ENCODE measurements at places on chromosomes 5 and 9.

GRCh38 chr9:37812773-37813379, 12.3 kb downstream of the DCAF10 start:
- no peak for DNase-seq

GRCh38 chr5:77167063-77167462, 43.4 kb upstream of the PDE8B start:
- no peak for DNase-seq

DNA sequence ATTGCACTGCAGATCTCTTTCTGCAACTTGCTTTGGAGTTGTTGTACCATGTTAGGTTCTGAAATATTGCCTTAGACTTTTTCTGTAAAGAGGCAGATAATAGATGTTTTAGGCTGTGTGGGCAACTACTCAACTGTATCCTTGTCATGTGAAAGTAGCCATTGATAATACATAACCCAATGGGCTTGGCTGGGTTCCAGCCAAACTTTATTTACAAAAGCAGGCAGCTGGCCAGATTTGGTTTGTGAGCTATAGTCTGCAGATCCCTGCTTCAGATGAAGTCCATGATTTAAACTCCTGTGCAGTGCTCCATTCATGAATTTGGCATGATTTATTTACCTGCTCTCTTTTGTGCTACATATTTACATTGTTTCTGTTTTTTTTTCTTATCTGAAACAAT, 300.4 kb downstream of the IRX2 start:
- DNase-seq, result no peak

DNA sequence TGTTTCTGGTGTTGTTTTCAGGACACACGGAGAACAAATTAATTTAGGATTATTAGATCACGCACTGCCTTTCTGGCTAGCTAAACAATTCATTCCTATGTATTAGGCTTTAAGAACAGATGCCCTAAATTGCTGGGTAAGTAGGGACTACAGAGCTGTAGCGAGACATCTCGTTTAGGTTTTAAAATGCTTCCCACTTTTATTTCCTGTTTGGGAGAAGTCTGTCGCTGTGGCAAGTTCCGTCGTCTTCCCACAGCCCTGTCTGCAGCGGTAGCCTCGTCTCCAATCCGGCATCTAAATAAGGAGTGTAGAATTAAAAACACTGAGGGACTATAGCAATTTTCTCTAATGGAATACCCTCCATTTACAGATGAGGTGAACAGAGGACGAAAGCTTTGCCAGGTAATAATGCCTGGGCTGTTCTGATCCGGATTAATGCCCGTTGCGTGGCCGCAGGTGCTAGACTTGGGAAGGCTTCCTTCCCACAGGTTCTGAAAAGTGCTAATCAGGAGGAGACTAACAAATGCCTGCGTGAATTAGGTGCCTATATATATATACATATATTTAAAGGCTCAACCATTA, 1.3 kb upstream of the TRIM36 start:
- DNase-seq, result no peak

DNA sequence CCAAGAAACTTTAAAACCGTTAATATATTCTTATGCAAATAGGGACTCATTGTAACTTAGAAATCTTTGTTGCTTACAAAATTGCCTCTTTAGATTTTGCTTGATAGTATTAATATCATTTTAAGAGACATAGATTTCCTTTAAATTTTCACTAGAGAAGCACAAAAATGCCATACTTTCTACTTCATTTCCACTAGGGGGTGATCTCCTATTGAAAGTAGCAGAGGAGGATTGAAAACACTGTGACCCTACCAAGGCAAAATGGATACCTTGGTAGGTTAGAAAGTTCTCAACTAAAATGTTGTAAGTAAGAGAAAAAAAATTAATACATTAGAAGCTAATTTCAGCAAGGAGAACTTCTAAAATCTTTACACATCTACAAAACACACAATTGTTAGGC, 204.9 kb downstream of the CHSY3 start:
- DNase-seq, result no peak

DNA sequence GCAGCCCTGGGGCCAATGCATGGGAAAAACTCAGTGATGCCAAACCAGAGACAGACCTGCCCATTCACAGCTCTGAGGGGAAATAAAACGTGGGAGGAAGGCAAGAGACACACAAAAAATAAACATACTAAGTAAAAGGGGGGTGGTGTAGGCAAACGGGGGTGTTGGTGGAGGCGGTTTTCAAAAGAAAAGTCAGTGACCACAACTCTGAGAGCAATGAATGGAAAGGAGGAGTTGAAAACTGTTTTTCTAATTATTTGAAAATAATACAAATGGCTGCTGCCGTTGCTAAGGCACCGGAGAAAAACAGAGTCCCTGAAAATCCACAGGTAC, 293.5 kb downstream of the EFNA5 start:
- DNase-seq, result no peak

- peak; percentile 46 for DNase-seq
These were observed 3.2 kb downstream of the RAB24 start for GRCh38 chr5:177300236-177300880.

GRCh38 chr5:179219661-179220620, 125.3 kb downstream of the ADAMTS2 start:
- no peak for DNase-seq

- DNase-seq, result no peak
These were observed 115.8 kb downstream of the DAB2IP start for GRCh38 chr9:121767171-121767769.

GRCh38 chr5:44506561-44506960, 117.3 kb upstream of the FGF10 start:
- DNase-seq, result no peak

GRCh38 chr9:35195683-35196082, 33.9 kb downstream of the UNC13B start:
- DNase-seq, result no peak

DNA sequence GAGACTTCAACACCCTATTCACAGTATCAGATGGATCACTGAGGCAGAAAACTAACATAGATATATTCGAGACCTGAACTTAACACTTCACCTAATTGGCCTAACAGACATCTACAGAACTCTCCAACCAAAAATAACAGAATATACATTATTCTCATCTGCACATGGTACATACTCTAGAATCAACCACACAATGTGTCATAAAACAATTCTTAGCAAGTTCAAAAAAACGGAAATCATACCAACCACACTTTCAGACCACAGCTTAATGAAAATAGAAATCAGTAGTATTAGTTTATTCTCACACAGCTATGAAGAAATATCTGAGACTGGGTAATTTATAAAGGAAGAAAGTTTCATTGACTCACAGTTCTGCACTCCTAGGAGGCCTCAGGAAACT, 387.9 kb downstream of the DEPDC1B start:
- DNase-seq, result no peak

DNA sequence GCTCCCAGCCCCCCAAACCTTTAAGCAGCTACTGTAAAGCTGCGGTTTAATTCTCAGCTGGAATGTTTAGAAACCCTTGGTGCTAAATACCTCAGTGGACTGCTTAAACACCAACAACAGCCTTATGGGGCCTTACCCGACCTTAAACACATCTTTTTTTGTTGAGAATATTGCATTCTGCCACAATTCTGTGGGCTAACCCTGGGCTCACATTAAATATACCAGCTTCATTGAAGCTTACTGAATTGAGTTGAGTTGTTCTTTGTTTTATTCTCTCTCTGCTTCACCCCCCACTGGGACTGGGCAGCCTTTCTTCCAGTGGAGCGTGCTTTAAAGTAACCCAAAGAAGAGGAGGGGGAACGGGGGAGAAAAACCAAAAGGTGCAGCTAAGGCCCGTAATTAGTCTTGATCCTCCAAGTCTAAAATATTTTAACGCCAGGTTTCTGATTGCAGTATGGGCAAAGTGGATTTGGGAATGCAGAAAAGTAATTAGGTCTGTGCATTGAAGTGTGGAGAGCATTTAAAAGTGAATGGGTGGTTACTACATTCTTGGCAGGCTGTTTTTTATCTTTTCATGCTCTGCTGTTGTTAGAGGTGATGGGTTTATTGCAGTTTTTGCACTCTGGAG, 281.2 kb downstream of the NR2F1-AS1 start:
- no peak for DNase-seq

DNA sequence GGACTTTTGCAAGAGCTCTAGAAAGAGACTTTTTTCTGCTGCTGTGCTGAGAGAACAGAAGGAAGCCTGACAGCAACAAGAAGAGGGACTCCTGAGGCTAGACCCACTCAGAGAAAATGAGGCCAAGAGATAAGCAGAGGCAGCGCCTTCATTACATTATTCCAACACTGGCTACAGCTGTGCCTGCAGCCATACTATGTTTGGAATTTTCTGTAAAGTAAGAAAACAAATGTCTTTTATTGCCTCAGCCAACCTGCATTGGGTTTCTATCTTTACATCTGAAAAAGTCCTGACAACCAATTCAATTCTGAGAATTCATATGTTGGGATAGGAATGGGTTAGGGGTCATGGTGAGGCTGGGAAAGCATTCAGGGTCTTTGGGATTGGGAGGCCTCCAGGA, 33.7 kb downstream of the FAT2 start:
- no peak for DNase-seq

- no peak for DNase-seq
These were observed 209.3 kb upstream of the PPP1R2B start for GRCh38 chr5:156640691-156641241.

DNA sequence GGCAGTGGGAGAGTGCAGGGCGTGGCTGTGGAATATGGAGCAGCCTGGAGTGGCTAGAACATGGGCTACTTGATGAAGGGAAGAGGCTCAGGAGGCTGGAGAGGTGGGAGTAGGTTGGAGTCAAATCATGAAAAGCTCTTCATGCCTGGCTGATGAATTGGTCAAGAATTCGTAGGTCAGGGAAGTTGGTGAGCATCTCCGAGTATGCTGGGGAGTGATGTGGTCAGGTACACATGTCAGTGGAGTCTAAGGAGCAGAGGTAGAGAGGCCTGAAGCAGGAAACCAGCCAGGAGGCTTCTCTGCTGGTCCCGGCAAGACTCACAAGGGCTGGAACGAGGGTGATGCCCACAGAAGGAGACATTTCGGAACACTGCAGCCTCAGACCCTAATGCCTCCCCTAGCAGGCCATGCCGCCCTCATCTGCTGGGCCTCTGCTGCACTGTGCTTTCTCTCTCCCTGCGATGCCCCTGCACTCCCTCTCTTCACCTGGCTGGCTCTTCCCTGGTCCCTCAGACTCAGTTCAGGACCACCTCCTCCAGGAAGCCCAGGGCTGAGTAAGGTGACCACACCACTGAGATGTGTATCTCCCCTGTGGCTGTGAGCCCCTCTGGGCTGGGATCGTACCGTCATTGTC, 33.6 kb downstream of the TMOD1 start:
- no peak for DNase-seq

- DNase-seq, result no peak
These were observed 274.1 kb downstream of the PLK2 start for GRCh38 chr5:58185801-58186200.

DNA sequence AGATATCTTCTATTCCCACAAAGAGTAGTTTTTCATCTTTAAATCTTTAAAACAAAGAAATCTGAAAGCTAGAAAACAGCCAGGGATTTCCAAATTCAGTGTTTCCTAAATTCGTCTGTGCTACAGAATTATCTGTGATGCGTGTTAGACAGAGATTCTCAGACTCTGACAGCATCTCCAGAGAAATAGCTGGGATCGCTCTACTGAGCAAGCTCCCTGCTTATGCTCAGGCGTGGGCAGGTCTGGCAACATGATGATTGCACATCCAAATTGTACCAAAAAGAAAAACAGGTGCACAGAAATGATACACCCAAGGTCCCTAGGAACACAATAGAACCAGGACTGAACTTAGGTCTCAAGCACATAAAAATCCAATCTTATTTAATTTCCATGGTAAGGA, 22.8 kb upstream of the CRHBP start:
- no peak for DNase-seq

GRCh38 chr5:173123416-173123815, 20.9 kb upstream of the BNIP1 start:
- no peak for DNase-seq

- DNase-seq, result no peak
These were observed 257.8 kb downstream of the NR2F1-AS1 start for GRCh38 chr5:93322974-93323860.

- DNase-seq, result no peak
These were observed 67.4 kb upstream of the TBC1D9B start for GRCh38 chr5:179974946-179975712.

GRCh38 chr9:87812375-87813118, 70.1 kb upstream of the SPATA31E1 start:
- peak; percentile 50 for DNase-seq

- no peak for DNase-seq
These were observed 69.3 kb upstream of the IL17B start for GRCh38 chr5:149448431-149448830.

DNA sequence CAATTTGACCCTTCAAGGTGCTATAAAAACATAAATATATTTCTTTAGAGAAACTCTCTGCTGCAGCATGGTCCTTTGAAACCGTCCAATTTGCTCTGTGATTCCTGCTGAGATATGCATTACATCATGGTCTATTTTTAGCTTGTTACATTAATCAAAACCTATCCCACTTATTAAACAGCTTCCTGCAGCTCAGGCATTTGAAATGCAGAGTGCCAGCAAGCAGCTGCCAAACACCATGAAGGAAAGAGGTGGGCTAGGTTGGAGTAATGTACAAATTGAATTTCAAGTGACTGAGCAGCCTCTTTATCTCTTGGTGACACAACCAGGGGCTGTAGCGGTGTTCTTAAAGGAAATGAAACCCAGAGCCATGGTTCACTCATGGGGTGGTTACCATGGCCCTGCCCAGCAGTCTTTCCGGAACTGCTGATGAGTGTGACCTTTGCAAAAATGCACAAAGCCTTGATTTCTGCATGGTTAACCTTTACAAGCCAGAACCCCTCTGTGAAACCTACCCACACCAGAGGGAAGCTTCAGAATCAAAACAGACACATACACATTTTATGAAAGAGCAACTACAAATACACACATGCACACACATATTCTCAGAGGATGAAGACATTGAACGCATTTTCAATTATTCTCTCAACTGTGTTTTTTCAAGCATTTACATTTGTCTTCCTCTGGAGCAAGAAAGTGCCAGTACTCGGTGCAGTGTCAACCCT, 155.8 kb upstream of the ZNF608 start:
- DNase-seq, result no peak

DNA sequence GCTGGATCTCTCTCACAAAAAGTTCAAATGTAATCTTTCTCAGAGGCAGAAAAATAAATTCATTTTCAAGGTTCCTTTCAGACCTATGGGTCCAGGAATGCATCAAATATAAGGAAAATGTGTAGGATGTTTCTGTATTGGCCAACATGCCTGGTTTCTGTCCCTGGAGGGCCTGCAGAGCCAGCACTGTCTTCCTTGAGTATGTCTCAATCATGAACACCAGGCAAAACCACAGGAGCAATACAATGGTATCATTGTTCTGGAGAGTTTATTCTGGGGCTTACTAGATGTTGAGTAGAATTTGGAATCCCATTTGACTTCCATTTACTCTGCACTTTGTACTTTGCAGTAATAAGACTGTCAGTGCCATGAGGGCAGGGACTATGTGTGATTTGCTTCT, 23.5 kb downstream of the INSYN2B start:
- no peak for DNase-seq

GRCh38 chr5:170603578-170604565, 100.1 kb downstream of the KCNIP1 start:
- peak; percentile 45 for DNase-seq

DNA sequence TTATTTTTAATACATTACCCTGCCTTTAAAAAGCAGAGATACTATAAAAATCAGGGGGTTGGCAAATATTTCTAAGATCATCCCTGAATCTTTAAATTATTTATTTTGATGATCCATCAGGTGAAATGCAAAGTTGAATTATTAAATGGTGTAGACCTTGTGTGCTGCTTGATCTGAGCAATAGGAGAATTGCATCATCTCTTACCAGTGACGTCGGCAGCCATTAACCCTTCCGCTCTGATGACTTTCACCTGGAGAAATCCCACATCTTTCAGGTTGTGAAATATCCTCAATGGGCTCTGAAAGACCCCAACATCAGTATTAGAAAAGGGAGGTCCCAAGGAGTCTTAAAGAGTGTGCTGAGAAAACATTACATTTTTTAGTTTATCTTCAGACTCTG, 270.2 kb downstream of the SLF1 start:
- DNase-seq, result no peak

All from stimulated activated CD4-positive, alpha-beta T cell treated with anti-CD3 and anti-CD28 coated beads, Interleukin-2, amount 100 ng/mL, for 24 hours (primary cell).